ENCODE measurements at places on chromosomes 6 and 20.

DNA sequence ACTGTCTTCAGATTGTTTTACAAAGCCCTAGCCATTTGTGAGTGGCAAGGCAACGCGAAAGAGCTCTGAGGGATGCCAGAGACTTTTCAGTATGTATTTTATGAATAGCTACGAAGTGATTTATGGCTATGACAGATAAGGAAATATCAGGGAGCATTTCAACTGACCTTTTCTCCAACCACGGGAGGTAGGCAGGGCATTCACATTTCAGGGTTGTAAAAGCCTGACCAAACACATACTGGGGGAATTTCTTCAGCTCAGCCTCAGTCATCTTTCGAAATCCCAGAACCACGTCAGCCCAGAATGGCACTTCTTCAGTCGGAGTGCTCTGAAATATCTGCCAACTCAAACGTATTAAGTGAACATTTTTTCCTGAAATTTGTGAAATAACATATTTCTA is 10.8 kb downstream of the DDO start:
- no peak for DNase-seq

DNA sequence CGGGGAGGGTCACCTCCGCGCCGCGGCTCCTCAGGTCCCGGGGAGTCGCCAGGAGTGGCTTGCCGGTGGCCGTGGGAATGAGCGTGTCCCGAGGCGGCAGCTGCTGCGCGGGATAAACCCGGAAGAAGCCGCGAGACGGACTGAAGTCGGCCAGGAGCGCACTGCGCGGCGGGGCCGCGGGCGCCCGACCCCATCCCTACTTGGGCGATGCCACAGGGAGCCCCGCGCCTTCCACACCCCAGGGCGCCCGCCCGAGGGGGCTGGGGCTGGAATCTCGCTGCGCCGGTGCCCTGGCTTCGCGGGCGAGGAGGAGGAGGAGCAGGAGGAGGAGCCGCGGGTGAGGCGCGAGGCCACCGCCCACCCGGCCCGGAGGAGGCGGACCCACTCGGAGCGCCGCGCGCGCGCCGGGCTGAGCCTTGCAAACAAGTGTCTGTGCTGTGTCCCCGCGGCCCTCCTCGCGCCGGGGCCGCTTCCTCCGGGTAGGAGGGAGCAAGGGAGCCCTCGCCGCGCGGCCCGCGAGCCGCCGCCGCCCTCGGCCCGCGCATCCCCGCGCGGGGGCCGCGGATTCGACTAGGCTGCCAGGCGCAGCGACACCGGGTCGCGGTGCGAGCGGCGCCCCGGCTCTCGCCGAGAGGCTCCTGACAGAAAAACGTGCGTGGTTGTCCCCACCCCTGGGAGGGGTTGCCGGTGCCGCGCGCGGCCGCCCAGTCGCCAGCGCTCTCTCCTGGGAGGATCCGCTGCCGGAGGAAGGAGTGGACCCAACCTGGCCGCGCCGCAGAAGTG is at the start of gene ZDHHC14:
Gene ZDHHC14 (plus strand): TSS at position 412 of the 783 bp plus-strand sequence.
- DNase-seq, result peak; percentile 63

DNA sequence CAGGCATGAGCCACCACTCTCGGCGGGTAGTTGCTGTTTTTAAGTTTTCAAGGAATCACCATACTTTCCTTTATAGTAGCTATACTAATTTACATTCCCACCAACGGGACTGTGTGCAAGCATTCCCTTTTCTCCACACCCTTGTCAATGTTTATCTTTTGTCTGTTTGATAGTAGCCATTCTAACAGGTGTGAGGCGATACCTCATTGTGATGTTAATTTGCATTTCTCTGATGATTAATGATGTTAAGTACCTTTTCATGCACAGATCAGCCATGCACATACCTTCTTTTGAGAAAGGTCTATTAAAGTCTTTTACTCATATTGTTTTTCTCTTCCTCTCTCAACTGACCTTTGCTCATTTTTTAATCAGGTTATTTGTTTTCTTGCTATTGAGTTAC is 43.0 kb upstream of the CCND3 start:
- DNase-seq, result no peak

GRCh38 chr6:77837034-77837784 is 184.4 kb downstream of the MEI4 start:
- DNase-seq, result no peak

GRCh38 chr6:1825277-1825676 is 215.6 kb downstream of the FOXC1 start:
- DNase-seq, result no peak

- no peak for DNase-seq
These were observed 51.1 kb downstream of the BPIFB1 start for GRCh38 chr20:33334111-33334510.

DNA sequence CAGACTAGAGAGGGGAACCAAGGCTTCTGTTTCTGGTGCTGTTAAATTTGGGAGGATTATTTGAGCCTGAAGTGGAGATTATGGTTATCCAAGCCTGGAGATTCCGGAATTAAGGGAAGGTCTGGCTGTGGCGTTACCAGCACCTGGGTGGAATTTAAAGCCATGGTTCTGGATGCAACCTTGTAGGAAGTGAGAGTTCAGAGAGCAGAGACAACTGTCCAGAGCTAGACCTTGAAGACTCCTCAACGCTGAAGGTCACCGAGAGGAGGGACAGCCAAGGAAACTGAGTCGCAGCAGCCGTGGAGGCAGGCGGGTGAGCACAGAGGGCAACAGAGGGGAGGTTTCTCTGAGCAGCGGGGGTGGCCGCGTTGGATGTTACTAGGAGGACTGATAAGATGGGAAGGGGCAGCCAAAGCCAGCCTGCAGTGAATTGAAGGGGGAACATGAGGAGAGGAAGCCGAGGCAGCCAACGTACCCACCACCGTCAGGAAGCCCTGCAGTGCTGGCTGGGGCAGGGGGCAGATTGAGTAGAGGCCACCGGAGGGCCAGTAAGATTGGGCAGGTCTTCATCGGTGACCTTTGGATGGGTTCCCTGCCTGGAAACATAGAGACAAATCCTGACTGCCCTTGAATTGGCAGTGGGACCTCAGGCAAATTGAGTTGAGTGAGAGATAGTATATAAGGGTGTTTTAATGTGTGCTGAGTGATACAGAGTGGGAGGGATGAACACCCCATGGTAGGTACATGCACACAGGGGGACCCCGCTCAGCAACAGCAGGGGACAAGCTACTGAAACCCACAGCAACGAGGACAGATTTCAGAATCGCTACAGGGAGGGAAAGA is 90.3 kb downstream of the SNX5 start:
- no peak for DNase-seq

All from NCI-H1930 (cell line).